Activated CD8-positive, alpha-beta T cell treated with anti-CD3 and anti-CD28 coated beads, Interleukin-2, amount 10 ng/mL, durations not matched to agents 7 days and 5 days (primary cell): ENCODE measurements at places on chromosomes 4 and X. TPM values are rescaled to one million over a fixed set of nuclear protein-coding genes. Genes with fewer than 3 reads are reported as not detected.

USP17L22 gene
- not detected for total RNA-seq

GLOD5 gene
- total RNA-seq, result not detected

DNA sequence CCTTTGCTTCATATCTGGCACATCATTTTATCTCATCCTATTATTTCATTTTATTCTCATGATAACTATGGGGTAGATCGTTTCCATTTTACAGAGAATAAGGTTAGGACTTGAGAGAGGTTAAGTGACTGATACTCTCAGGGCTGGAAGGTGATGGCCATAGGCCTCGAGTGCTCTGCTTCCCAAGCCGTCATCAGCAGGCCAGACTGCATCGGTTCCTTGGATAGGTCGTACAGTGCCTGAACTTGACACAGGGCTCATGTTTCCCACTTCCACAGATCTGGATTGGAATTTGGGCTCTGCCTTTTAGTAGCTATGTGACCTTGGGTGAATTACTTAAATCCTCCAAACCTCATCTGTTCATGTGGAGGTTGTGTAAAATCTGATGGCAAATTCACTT is 81.4 kb downstream of the TMEM131L start:
- peaks cover 26% of the 10 kb centered on the region for H3K4me1 ChIP-seq
- no peak overlapping the region for H3K4me3 ChIP-seq
- no peaks in the 10 kb centered on the region for H3K27me3 ChIP-seq
- DNase-seq, result no peak

TCEAL5 gene
- total RNA-seq, result not detected

NHSL2 gene
- total RNA-seq, result 0.50 TPM

DNA sequence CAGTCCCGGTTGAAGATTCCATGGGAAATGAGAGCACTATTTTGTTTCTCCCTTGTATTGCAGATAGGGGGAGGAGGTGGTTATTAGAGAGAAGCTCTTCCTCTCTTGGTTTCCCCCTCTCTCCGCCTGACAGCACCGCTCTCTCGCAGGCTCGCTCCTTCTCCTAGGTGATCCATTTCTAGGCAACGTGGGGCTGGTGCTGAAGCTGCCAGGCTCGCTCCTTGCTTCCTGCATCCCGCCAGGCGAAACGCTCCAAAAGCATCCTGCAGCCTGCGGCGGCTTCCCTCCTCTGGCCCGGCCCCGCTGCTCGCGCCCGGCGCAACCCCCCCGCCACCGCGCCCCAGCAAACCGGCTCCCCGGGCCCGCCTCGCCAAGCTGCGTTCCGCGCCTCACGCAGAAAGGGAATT is at the start of gene GRID2:
Gene GRID2, plus strand, starts transcription at position 346 of the 407 bp plus-strand sequence.
- peaks cover 30% of the 10 kb centered on the region for H3K27me3 ChIP-seq
- H3K27ac ChIP-seq, result no peak within 1 kb of the TSS
- H3K4me3 ChIP-seq, result no peak within 1 kb of the TSS
- H3K4me1 ChIP-seq, result peaks cover 5% of the 10 kb centered on the region
- no peak for DNase-seq

DNA sequence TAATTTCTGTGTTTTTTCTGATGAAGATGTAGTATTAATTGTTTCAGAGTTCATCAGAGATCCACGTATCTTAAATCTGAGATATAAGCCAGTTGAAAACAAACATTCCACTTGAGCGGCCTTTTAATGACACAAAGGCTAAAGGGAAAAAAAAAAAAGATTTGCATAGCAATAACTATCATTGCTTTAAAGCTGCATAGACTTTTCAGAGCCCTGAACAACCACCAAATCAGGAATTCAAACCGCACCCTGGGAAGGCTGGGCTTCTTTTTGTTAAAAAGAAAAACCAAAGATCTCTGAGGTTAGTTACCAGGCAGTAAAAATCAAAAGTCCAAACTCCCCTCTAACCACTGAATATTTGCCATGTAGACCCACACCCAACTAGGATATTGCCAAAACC is 206.0 kb downstream of the HHIP start:
- DNase-seq, result no peak
- no peaks in the 10 kb centered on the region for H3K36me3 ChIP-seq
- H3K27ac ChIP-seq, result no peak overlapping the region

DNA sequence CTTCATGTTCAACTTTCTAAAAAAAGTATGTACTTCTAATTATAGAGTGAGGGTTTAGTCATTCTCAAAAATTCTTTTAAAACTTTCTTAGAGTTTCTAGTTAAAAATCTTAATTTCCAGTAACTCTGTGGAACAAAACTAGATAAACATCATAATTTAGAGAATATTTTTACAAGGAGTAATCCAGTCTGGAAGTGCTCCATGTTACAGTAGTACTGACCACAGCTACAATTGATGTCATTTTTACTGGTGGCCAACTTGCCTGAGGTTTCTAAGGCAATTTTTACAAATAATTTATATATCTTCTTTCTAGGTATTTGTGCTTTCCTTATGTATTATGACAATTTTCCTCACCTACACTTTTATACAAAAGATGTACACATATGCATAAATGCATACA is 490.4 kb downstream of the CENPC start:
- H3K36me3 ChIP-seq, result no peaks in the 10 kb centered on the region
- no peak overlapping the region for H3K27ac ChIP-seq
- no peak for DNase-seq

SPIN2A gene
- 0.63 TPM for total RNA-seq

APLN gene
- total RNA-seq, result 2.7 TPM

DNA sequence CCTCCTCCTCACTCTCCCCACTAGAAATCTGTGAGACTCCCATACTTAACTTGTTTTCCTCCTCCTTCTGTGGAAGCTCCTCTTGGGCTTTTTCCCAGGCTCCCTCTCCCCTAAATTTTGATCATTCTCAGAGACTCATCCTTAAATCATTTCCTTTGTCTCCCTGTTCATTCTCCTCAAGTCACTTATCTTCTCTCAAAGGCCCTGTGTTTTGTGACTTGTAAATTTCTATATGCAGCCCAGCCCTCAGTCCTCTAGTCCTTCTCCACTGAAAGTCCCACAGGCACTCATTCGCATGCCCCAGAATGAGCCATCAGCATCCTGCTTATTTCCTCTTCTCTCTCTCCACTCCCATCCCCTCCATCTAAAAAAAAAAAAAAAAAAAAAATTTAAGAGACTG is 171.8 kb downstream of the SOWAHB start:
- peaks cover 9% of the 10 kb centered on the region for H3K27me3 ChIP-seq
- H3K4me1 ChIP-seq, result no peaks in the 10 kb centered on the region
- H3K36me3 ChIP-seq, result no peaks in the 10 kb centered on the region
- H3K4me3 ChIP-seq, result no peak overlapping the region
- H3K27ac ChIP-seq, result no peak overlapping the region
- DNase-seq, result no peak

DNA sequence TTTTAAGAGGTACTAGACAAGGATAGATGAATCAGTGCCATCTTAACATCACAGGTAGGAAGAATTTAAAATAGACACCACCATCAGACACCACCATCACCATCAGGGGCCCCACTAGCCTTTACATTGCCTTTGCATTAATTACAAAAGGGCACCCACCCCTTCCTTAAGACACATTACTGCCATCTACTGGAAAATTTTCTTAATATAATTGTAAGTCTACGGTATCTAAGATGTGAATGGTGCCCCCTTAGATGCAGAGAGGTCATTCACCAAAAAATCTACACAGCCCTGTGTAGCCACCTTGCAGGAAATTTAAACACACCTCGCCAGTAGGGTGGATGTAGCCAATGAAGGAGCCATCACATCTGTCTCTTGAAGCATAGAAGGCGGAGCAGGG is 184.1 kb downstream of the MID1IP1 start:
- no peaks in the 10 kb centered on the region for H3K36me3 ChIP-seq
- H3K27ac ChIP-seq, result no peak overlapping the region
- H3K4me3 ChIP-seq, result no peak overlapping the region

DNA sequence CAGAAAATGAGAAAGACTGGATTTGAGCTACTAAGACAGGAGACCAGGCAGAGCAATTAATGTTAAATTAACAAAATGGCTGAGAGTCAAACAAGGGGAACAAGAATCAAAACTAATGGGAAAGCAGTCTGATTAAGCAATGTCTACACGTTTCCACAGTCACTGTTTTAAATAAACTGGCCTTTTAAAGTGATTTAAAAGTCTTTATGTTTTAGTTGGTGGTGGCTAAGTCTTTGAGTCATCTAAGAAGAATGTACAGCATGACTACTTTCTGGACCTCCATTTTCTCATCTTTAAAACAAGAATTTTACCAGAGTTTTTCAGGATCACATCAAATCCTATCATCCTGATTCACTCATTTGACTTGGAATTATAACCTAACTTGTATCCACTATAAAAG is 233.8 kb downstream of the ENOX2 start:
- H3K36me3 ChIP-seq, result peaks cover 15% of the 10 kb centered on the region
- H3K27ac ChIP-seq, result no peak overlapping the region
- H3K27me3 ChIP-seq, result no peaks in the 10 kb centered on the region
- DNase-seq, result no peak
- no peaks in the 10 kb centered on the region for H3K4me1 ChIP-seq

GRCh38 chr4:98642991-98643426 is 15.4 kb downstream of the TSPAN5 start:
- H3K4me1 ChIP-seq, result peaks cover 56% of the 10 kb centered on the region
- no peaks in the 10 kb centered on the region for H3K27me3 ChIP-seq
- H3K4me3 ChIP-seq, result no peak overlapping the region
- no peak overlapping the region for H3K27ac ChIP-seq
- DNase-seq, result no peak

GRCh38 chrX:19789782-19790181 is 97.6 kb downstream of the SH3KBP1 start:
- peaks cover 66% of the 10 kb centered on the region for H3K4me1 ChIP-seq
- no peak for DNase-seq
- no peaks in the 10 kb centered on the region for H3K27me3 ChIP-seq
- H3K36me3 ChIP-seq, result peaks cover 55% of the 10 kb centered on the region
- no peak overlapping the region for H3K27ac ChIP-seq

DNA sequence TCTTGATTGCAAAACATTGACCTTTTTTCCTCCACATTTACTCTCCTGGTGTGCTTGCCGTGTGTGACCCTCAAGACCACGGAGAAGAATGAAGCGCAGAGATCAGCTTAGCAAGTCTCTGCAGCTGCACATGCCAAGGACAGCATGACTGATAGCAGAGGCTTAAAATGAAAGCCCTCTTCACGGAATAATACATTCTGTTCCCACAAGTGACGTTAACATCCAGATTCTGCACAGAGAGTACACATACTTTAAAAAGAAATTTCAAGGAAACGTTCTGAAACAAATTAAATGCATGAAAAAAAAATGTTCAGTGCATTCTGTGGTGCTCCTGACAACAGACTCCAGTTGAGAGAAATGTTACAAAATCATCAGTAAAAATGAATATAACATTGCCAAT is 60.9 kb downstream of the SLC7A11 start:
- no peaks in the 10 kb centered on the region for H3K27me3 ChIP-seq
- no peak for DNase-seq
- H3K4me1 ChIP-seq, result no peaks in the 10 kb centered on the region

DNA sequence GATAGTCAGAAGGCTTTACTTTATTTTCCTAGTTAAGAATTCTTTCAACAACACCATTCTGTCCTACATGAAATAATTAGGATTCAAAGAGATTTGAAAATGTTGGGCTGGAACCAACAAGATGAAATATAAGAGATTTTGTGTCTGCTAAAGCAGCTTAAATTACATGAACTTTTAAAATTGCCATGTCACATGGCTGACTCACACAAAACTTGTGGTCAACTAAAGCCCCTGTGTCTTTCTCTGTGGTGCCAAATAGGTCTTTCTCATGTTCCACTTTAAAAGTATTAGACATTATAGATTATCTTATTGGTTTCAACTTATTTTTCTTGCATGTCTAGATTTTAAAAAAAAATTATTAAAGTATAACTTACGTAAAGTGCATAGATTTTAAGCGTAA is 60.8 kb upstream of the FHL1 start:
- H3K4me3 ChIP-seq, result no peak overlapping the region
- H3K4me1 ChIP-seq, result peaks cover 1% of the 10 kb centered on the region
- no peak for DNase-seq
- H3K36me3 ChIP-seq, result no peaks in the 10 kb centered on the region
- H3K27me3 ChIP-seq, result peaks cover 3% of the 10 kb centered on the region
- no peak overlapping the region for H3K27ac ChIP-seq

DNA sequence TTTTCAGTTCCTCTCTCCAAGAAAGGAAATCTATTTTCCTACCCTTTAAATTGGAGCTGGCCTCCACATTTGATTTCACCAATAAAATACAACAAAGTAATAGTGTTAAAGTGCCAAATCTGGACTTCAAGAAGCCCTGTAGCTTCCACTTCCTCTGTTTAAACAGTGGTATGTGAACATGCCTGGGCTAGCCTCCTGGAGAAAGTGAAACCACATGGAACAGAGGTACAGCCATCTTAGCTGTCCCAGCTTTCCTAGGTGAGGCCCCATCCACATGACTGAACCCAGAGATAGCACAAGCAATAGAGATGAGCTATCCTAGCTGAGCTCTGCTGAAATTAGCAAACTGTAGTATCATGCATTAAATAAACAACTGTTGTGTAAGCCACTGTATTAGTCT is 131.8 kb upstream of the VCX start:
- no peak for DNase-seq
- no peak overlapping the region for H3K27ac ChIP-seq
- no peaks in the 10 kb centered on the region for H3K4me1 ChIP-seq
- no peak overlapping the region for H3K4me3 ChIP-seq
- H3K27me3 ChIP-seq, result no peaks in the 10 kb centered on the region

HPGDS gene
- not detected for total RNA-seq

GRCh38 chr4:77564231-77564630 is 41.4 kb upstream of the CXCL13 start:
- no peak overlapping the region for H3K27ac ChIP-seq
- no peaks in the 10 kb centered on the region for H3K36me3 ChIP-seq
- peaks cover 13% of the 10 kb centered on the region for H3K27me3 ChIP-seq
- DNase-seq, result no peak

DNA sequence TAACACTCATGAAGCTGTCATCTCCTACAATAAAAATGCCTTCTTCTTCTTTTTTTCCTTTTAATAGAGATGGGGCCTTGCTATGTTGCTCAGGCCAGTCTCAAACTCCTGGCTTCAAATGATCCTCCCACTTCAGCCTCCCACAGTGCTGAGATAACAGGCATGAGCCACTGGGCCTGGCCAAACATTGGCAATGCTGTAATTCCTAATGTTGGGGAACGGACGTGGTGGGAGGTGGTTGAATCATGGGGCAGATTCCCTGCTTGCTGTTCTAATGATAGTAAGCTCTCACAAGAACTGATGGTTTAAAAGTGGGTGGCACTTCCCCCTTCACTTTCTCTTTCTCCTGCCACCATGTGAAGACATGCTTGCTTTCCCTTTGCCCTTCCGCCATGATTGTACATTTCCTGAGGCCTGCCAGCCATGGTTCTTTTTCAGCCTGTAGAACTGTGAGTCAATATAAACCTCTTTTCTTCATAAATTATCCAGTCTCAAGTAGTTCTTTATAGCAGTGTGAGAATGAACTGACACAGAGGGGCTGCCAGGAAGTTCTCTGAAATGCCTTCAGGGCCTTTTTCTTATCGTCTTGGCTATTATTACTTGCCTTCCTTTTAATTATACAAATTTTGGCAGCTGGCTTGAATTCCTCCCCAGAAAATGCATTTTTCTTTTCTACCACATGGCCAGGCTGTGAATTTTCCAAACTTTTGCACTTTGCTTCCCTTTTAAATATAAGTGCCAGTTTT is 93.0 kb downstream of the CENPC start:
- peaks cover 36% of the 10 kb centered on the region for H3K36me3 ChIP-seq
- H3K27me3 ChIP-seq, result no peaks in the 10 kb centered on the region
- H3K4me3 ChIP-seq, result no peak overlapping the region
- no peak for DNase-seq
- peaks cover 9% of the 10 kb centered on the region for H3K4me1 ChIP-seq

UVSSA gene
- 17.0 TPM for total RNA-seq

GRCh38 chr4:175273995-175274753 is 356.0 kb downstream of the ADAM29 start:
- no peaks in the 10 kb centered on the region for H3K27me3 ChIP-seq
- H3K4me1 ChIP-seq, result no peaks in the 10 kb centered on the region
- H3K36me3 ChIP-seq, result no peaks in the 10 kb centered on the region
- no peak overlapping the region for H3K27ac ChIP-seq
- H3K4me3 ChIP-seq, result no peak overlapping the region
- no peak for DNase-seq

SMIM14 gene
- total RNA-seq, result 2.5 TPM

MAP9 gene
- total RNA-seq, result 6.7 TPM

TRIM60 gene
- total RNA-seq, result not detected
